Stimulated activated CD8-positive, alpha-beta memory T cell treated with anti-CD3 and anti-CD28 coated beads, Interleukin-4, amount 100 ng/mL, for 1 hour (primary cell): ENCODE measurements at places on chromosomes 1 and 21.
A peak's percentile ranks its signal among the peaks of the same experiment; 100 is the strongest.

DNA sequence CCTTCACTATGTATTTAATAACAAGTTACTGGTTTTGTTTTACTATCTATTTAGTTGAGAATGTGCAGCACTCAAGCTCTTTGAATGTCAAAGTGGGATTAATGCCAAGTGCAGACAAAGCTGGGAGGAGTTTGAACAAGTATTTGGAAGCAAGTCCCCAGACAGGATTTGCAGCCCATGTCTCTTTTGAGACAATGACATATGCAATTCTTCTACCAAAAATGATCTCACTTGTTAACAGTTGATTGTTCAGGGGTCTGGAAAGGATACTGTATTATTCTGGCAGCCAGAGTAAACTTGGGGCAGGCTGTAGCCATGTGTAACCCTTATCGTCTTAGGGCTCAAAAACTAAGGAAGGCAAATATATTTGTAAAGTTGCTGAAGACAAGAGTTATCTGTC is 15.8 kb downstream of the COLGALT2 start:
- DNase-seq = no peak

DNA sequence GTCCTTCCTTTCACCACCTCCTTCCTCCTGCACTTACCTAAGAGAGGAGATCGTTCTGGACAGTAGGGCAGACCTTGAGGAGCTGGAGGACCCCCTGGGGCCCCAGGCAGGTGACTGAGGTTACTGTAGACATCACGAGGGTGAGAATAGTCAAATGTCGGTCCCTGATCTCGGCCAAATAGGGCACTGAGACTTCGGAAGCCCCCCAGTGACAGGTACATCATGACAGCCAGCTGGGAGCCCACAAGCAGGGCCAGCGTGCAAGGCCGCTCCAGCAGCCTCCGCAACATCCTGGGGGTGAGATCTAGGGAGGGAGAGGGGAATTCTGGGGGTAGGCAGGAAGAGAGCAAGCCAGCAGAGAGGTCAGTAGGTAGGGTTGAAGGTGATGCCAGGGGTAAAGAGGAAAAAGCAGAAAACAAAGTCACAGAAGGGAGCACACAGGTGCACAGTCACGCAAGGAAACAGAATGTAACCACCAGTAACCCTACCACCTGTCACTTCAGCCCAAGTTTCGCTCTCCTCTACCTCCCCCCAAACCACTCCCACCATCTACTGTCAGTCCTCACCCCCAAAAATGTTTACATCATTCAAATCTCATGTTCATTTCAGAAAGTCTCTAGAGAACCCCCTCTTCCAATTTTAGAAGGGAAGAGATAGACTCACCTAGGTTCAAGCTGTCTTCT is 1.4 kb downstream of the B4GALT3 start:
- DNase-seq = no peak

GRCh38 chr1:80827666-80828065 is 973.1 kb upstream of the ADGRL2 start:
- no peak for DNase-seq

DNA sequence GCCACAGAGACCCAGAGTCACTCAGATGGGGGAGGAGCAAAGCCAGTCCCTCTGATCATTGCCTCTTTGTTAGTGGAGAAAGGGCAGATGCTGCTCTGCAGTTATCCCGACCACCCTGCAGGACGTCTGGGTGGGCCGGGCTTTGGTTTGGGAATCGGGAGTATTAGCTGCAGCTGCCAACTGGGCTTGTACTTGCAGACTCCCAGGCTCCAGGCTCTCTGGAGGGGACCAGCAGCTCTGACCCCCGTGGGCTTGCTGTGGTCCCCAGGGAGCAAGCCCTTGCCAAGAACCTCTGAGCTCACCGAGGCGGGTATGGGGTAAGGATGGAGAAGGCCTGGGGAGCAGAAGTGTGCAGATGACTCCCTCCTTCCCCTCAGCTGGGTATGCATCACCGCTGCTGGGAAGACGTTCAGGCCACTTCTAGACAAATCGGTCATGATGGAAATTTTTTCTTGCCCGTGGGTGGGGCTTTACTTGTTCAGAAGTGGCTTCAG is 21.6 kb downstream of the MAPKAPK2 start:
- no peak for DNase-seq

DNA sequence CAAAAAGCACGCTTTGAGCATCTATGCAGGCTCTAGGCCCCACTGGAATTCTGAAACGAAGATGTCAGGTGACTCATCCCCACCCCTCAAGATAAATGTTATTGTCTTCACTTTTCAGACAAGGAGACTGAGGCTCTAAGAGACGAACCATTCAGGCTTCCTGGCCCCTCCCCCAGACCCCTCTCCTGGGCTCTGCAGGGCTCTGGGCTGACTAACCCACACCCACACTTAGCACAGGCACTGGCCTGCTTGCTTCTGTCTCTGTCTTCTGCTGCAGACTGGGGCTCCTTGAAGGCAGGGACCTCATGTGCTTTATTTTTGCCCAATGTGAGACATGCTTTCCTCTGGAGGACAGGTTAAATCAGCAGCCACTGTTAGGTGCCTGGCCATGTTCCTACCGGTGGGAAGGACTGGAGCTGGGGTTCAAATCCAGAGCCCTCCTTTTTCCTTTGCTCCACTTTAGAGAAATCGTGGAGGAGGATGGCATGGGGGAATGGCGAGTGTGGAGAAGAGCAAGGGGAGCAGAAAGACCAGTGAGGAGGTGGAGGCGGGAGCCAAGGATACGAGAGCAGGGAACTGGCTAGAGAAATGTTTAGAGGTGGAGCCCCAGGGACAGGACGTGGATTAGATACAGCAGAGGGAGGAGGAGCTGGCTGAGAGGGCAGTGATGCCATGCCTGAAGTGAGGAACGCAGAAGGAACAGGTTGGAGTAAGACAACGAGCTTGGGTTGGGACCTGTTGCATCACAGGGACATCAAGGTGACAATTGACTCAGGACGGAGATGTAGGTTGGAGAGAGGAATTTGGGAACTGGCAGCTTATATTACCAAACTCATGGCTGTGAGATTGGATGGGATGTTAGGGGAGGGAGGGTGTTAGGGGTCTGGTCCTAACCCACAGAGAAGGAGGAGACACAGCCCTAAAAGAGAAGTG is 1.7 kb downstream of the TMEM125 start:
- no peak for DNase-seq

- DNase-seq = no peak
Measured at GRCh38 chr21:35924714-35925301, 135.5 kb downstream of the SETD4 start.

DNA sequence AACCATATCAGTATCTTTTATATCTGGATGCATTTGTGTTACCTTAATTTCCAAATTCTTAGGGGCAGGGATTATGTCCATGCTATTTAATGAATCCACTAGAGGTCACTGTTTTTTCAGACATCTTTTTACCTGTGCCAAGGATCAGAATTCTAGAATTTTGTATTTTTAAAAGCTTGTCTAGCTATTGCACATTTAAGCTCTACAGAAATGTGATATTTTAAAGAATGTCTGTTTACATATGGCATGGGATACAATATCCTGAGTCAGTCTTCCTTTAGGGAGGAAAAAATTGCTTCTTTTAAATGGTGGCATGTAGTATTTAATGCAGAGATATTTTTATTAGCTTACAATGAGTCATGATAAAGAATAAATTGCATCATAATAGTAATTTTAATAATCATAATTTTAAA is 11.3 kb downstream of the RPAP2 start:
- no peak for DNase-seq

DNA sequence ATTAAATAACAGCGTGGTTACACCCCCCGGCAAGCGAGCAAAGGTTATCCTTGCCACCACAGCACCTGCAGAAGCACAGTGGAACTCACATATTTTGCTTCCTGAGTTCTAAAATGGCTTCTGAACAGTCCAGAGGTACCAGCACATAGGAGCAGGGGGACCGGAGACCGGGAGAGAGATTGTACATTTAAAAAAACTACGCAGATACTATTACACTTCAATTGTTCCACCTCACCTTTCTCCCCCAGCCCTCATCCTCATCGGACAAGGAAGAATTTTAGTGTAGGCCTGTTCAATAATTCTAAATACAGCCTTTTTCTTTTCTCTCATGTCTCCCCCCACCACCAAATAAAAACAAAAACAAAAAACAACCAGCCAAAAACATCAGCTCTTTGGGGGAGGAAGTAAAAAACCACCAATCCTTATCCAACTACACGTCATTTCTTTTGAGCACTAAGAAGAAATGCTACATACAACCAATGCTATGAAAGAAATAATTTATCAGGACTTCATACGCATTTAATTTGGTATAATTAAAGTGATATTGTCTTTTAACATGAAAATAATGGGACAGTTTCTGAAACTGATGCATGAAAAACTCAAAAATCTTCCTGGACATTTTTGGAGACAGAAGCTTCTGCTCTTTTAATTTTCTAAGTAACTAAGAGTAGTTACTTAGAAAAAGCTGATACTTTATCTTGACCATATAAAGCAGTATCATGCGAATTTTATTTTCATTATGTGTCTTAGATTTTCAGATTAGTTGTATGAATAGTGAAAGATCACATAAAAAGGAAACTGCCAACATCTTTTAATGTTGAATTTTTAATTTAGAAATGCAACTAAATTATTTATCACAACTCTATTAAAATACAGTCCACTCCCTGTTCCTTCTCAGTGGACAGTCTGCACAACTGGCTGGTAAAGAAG is 9.1 kb downstream of the CDKN2C start:
- DNase-seq = no peak

DNA sequence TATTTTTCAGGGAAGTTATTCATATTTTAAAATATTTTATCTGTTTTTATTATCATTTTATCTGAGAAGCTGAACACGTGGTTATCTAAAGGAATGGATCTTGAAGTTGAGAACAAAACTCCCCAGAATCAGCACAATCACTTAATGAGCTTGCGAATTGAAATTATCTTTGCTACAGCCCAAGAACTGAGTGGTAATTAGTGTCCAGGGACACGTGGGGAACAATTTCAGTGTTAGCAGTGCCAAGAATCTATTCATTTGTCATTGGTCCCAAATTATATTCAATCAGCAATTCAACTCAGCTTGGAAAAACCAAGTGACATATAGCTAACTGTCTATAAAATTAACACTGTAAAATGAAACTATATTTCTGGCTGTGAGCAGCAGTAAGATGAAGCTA is 197.6 kb upstream of the UBE2U start:
- no peak for DNase-seq

GRCh38 chr21:23951251-23951650 is 1656.0 kb downstream of the MRPL39 start:
- no peak for DNase-seq

- DNase-seq = no peak
Measured at GRCh38 chr1:109789551-109790180, 25.9 kb upstream of the EPS8L3 start.

DNA sequence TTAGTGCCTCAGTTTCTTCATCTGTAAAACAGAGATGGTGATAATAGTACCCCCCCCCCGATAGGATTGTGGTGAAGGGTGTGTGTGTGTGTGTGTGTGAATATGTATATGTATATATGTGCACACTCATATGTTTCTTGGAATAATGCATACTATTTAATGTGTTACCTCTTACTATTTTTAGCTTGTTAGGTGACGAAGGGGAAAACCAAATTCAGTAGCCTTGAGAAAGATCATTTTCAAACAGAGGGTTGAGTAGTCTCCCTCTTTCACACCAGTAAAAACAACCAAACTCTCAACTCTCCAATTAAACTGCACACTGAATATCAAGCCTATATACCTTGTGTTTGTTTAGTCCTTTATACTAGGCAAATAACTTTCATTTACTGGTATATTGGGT is 75.7 kb downstream of the NTMT2 start:
- DNase-seq = no peak

- DNase-seq = no peak
Measured at GRCh38 chr21:38479641-38480525, 18.4 kb downstream of the ERG start.

DNA sequence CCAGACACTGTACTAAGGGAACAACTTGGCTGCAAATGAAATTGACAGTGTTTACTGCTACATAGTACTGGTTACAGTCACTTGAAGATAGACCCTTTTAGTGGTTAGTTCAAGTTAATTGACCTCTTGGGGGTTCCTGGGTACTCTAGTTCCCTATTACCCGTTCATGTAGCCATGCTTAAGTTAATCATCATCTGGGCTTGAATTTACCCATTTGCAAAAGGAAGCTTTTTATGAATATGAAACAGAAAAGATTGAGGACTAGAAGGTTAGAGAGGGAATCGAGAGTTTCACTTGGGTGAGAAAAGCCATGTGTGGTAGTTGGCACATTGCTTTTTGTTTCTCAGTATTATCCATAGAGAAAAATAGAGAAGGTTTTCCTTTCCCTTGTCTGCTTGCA is 2.7 kb downstream of the MIA3 start:
- DNase-seq = no peak

DNA sequence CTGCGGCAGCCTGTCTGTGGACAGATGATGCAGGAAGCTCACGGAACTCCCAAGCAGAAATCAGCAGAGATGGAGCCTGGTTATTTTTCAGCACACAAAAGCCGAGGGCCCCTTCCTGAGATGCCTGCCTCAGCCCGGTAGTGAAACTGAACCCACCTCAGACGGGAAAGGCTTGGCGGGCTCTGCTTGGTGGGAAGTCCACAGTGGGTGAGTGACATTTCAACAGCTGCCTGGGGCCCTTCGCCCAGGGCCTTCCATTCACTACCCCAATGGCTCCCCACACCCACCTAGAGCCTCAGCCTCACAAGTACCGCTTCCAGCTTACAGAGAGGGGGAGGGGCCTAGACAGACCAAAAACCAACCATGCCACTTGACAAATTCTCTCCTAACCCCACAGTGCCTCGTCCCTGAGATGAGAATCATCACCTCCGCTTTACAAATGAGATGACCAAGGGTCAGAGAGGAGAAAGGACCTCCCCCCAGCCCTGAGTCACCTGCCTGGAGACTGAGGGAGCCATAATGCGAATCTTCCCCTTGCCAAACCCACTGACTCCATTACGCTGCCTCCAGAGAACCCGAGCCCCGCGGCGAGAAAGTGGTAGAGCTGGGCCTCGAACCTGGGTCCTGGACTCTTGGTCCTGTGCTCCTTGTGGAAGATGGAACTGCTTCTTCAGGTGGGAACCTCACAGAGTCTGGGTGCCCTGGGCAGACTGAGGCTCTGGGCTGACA is 3.4 kb upstream of the ECE1 start:
- peak; percentile 26 for DNase-seq

- no peak for DNase-seq
Measured at GRCh38 chr1:44531785-44532566, 126.9 kb downstream of the RNF220 start.

- DNase-seq = no peak
Measured at GRCh38 chr1:116403496-116404136, 30.6 kb downstream of the ATP1A1 start.

DNA sequence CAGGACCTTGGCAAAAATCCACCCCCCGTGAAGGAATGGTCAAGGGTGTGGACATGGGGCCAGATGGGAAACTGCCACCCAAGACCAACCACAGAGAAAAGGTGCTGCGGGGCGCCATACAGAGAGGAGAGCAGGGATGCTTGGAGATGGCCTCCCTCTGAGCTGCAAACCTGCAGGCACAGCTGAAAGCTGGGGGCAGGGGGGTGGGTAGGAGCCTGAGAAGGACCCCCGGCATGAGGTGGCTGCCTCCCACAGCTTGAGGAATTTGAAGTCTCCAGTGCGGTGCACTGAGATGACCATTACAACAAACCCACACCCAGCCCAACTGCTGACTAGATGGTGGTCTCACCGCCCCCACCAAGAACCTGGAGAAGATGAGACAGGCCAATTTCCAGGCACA is 84.8 kb downstream of the WDR4 start:
- no peak for DNase-seq
